Stimulated activated CD4-positive, alpha-beta T cell treated with anti-CD3 and anti-CD28 coated beads, Interleukin-15, amount 100 ng/mL, for 24 hours (primary cell): ENCODE measurements at places on chromosomes 7 and 10.
A peak's percentile ranks its signal among the peaks of the same experiment; 100 is the strongest.

DNA sequence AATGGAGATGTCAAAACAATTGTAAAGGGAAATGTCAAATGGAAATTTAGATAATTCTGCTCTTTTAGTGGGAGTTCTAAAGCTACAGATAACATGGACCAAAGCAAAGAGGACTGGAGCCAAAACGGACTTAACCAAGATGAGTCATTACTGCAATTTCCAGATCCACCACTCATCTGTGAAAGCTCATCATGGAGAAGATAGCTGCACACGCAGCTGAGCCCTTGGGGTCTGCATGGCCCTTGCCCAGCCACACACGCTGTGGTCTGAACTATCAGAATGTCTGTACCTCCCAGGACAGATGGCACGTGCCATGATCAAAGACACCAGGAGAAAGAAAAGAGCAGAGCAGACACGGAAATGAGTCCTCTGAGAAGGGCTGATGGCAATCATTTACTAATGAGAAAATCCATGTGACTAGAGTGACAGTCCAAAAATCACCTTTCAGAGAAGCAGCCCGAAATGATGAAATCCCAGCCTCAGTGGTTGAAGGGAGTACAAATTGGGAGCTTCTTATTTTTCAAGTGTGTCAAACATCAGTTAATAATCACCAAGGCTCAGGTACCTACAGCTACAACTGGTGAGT is 177.9 kb upstream of the MGMT start:
- no peak for DNase-seq

DNA sequence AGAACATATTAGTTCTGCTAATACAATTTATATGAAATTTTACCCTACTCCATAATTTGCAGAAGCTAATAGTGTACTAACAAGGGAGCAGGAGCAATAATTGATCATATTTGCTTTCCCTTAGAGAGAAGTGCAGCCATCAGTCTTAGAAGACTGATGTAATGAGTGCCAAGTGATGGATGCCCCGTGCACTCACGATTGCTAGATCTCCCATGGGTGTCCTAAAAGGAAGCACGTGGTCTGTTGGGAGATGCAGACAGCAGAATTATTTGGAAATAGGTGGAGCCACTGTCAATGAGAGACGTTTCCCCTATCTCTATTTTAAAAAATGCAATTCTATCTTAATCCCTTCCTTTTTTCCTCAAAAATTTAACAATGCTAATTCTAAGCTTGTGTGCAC is 772.2 kb upstream of the C7orf33 start:
- no peak for DNase-seq

GRCh38 chr10:10849306-10849705 is 168.4 kb upstream of the CELF2 start:
- DNase-seq: no peak

DNA sequence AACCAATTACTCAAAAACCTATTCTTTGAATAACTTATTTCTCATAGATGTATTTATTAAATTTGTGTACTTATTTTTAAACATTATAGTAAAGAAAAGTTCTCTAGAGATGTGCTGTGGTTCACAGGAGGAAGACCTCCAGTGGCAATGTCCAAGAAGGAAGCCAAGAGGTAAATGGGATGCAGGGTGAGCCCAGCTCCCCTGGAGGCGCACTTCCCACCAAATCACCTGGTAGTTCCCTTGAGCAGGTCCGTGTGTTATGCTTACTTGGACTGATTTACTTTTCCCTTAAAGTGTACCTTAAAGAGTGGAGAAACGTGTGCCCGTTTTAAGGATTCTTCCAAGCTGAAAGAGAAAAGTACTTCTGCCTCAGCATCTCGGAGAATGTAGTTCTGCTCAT is 55.3 kb downstream of the PAXIP1 start:
- DNase-seq: no peak

- DNase-seq: no peak
These were observed 64.6 kb downstream of the OGDH start for GRCh38 chr7:44671069-44671468.

- peak; percentile 17 for DNase-seq
These were observed 138.2 kb upstream of the MKLN1 start for GRCh38 chr7:131189488-131189887.

DNA sequence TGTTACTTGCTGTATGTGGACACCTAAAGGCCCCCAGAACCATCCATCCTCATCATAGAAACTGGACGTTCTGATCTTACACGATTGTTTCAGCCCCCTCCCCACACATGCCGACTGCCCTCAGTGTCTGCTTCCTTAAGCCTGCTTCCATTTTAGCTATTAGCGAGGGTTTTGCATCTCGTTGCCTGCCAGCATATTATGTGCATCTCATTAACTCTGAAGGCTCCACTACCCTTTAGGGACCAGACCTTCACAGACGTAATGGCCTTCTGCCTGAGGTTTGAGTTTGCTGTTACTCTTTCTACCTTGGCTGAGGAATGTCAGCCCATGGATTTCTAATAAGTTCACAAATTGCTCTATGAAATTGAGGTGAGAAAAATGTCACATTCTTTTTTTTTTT is 53.9 kb upstream of the LRGUK start:
- DNase-seq: no peak

GRCh38 chr7:130950741-130951140 is 216.7 kb upstream of the KLF14 start:
- DNase-seq: peak; percentile 35

- DNase-seq: no peak
These were observed 33.4 kb downstream of the VWDE start for GRCh38 chr7:12370249-12370648.

DNA sequence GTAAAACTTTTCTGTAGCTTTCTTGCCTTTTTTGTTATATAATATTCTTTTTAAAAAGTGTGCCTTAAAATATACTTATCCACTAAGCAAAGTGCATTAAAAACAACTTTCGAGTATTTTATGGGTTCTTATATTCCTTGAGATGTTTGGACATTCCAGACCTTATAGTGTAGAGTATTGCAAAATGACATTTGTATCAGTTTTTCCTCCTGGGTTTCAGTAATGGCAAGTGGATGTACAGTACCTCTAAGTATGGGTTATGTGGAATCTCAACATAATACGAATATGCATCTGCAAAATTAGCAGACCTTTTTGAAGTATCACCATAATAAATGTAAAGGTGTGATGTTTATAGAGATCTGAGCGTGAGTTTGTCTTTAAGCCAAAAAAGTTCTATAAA is 2.7 kb downstream of the CDK13 start:
- DNase-seq: no peak
